Kidney capillary endothelial cell (primary cell): ENCODE measurements at places on chromosomes 4 and X.

DNA sequence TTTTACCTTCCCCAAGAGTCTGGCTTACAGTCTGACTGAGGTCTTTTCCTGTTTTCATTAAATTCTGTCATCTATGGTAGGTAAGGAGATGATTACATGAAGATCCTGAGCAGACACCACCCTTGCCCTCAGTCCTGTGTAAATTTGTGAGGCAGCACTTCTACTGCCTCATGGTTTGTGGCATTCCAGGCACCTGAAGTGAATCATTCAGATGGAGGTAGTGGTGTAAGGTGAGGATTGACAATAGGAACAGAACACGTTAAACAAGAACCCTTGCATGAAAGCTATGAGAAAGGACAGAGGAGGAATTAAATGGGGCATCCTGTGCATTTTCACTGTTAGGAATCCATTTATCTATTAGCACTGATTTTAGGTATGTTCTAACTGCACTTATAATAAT lies 618.6 kb downstream of the TLL1 start:
- DNase-seq: no peak

DNA sequence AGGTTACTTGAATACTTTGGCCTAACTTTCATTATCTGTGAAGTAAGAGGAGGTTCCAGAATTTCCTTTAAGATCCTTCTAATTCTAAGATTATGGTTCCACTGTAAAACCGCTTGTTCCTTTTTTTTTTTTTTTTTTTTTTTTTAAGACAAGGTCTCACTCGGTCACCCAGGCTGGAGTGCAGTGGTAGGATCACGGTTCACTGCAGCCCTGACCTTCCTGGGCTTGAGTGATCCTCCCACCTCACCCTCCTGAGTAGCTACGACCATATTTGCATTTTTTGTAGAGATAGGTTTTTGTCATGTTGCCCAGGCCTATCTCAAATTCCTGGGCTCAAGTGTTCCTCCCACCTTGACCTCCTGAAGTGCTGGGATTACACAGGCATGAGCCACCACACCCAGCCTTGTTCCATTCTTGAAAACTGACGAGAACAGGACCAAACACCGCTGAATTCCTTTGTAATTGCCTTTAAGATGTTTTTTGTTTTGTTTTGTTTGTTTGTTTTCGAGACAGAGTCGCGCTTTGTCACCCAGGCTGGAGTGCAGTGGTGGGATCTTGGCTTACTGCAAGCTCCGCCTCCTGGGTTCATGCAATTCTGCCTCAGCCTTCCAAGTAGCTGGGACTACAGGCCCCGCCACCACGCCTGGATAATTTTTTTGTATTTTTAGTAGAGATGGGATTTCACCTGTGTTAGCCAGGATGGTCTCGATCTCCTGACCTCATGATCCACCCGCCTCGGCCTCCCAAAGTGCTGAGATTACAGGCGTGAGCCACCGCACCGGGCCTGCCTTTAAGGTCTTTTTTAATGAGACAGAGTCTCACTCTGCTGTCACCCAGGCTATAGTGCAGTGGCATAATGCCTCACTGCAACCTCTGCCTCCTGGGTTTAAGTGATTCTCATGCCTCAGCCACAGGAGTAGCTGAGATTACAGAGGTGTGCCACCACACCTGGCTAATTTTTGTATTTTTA lies 6.8 kb downstream of the PDS5A start:
- no peak for DNase-seq

DNA sequence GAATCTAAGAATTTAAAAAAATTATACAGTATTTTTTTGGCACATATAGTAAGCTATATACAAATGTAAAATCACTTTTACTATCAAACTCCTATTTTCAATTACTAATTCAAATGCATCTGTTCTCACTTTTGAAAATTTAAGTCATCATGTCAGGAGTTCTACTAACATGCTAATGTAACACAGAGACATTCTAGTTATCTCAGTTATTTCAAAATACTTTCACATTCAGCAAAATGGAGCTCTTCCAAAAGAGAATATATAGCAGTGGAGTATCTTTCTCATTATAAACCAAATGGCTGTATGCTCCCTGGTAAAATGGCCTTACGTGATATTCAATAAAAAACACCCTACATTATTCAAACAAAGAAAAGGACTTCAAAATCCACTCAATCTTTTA lies 42.3 kb downstream of the RFC1 start:
- no peak for DNase-seq

DNA sequence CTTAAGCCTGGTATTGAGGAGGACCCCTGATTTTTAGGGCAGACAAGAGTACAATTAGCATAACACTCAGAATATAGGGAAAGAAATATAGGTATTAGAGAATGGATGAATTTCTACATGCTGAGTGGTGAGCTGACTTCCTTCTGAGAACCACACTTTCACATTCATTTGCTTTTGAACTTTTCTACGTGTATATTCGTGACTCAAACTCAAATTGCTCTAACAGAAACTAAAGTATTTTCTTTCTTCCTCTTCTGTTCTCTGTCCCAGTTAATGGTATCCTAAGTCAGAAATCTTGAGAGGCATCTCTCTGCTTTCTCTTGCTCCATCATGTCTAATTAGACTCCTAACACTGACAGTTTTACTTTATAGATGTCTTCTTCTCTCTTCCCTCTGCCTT lies 103.2 kb upstream of the CITED1 start:
- DNase-seq: no peak

- DNase-seq: no peak
Observed at GRCh38 chr4:134298313-134298712, 96.7 kb upstream of the PABPC4L start.

DNA sequence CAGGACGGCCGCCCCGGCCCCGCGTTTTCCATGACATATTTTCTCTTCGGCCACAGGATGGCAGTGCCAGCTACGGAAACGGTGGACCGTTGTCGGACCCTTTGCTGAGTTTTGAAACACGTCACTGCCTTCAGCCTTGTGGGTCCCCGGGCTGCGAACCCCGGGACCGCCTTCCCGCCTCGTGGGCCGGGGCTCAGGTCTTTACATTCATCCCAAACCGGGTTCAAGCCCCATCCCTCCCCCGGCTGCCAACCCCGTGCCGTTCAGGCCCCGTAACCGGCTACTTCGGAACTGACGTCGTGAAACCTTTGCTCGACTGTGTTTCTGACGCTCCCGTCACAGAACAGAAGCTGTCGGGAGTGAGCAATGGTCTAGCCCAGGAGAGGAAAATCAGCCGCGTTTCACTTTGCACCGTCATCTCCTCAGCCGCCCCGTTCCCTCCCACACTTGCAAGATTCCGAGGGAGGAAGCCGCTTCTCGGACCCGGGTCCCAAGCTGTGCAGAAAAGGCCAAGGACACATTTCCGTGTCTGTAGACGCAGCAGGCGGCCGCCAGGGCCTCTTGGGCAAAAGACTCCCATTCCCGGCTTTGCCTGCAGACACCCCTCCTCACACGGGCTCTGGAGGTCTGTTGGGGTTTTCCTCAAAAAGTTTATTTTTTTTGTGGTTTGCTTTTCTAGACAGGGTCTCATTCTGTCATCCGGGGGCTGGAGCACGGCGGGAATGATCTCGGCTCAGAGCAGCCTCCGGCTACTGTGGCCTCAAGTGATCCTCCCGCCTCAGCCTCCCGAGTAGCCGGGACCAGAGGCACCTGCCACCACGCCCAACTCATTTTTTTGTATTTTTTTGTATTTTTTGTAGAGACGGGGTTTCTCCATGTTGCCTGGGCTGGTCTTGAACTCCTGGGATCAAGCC lies 41.4 kb upstream of the PPP2R3B start:
- DNase-seq: peak; percentile 30

DNA sequence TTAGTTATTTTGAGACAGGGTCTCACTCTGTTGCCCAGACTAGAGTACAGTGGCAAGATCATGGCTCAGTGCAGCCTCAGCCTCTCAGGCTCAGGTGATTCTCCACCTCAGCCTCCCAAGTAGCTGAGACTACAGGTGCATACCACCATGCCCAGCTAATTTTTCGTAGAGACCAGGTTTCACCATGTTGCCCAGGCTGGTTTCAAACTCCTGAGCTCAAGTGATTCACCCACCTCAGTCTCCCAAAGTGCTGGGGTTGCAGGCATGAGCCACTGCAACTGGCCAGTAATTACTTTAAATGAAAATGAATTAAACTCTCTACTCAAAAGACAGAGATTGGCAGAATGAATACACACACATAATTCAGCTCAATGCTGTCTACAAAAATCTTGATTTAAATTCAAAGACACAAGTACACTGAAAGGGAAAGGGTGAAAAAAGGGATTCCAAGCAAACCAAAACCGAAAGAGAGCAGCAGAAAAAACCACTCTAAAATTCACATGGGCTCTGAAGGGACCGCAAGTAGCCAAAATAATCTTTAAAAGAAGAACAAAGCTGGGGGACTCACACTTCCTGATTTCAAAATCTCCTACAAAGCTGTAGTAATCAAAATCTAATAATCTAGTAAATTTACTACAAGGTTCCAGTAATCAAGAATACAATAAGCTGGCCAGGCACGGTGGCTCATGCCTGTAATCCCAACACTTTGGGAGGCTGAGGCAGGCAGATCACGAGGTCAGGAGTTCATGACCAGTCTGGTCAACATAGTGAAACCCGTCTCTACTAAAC lies 11.8 kb upstream of the SPON2 start:
- no peak for DNase-seq

DNA sequence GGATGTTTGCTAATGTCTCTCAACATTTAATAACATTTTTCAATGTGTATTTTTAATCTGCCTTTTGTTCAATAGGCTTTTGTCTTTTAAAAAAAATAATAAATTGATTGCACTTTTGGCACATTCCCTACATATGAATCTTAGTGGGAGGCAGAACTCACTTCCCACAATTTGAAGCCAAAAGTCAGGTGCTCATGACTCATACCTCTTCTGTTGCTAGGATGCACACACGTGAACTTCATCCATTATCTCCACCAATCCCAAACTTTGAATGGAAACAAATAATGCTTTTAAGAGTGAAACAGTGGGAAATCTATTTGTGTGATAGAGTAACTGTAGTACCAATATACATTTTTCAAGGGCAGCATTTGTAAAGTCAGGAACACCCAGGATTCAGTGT lies 260.5 kb downstream of the IQCM start:
- DNase-seq: no peak

DNA sequence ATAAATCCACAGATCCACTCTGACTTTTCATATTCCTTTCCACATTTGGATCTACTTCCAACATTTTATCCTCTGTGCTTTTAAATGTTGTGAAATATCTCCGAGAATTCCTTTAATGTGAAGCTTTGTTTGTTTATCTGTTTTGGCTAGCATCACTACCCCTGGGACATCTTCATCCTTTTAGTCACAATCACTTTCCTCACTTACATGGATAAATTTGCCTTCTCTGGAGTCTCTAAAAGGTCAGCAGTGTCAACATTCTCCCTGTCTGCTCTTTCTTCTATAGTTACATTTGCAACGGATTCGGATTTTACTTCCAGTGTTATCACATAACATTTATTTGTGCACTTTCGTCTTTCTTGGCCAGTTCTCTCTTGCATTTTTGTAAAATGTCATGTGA lies 34.2 kb upstream of the LRAT start:
- no peak for DNase-seq

DNA sequence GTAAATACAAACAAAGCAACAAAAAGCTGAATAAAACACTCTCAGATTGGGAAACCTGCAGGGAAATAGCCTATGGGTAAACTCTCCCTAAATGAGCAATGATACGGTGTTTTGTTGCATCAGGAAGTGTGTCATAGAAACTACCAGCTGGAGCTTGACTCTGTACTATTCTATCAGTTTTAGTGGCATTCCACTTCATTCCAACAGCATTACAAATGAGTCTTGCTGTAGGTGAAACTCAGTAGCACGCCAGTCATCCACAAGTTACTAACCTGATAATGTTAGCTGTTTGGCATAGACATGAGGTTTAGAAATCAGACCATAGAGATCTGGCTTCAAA lies 24.9 kb downstream of the FGFBP1 start:
- peak; percentile 93 for DNase-seq

DNA sequence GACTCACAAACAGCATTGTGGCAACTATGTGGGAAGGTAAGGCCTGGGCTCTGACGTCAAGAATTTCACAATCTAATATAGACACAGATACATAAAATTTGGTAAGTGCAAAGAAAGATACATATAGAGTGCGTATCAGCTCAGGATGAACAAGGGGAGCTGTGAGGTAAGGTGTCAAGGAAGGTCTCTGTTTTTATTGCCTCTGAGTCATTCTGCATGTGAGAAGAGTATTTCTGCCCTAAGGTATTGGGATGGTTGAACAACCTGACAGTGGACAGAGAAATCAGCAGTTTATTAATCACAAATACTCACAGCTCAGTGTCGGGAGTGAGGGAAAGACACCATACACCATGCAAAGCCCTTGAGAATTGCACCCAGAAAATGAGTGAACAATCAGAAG lies 89.8 kb downstream of the COMMD8 start:
- no peak for DNase-seq

DNA sequence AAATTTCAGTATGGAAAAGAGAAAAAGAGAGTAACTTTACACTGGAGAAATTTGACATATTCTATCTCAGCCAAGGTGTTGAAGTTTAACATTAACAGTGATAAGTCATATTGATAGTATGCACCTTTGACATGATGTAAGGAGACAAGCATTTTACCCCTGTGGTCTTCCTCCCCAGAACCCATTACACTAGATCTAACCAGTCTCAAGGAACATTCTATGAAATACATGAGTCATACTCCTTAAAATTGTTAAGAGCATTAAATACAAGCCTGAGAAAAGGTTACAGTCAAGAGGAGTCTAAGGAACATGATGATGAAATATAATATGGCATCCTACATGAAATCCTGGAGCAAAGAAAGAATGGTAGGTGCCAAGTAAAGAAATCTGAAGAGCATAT lies 1151.3 kb upstream of the IGFBP7 start:
- no peak for DNase-seq

- DNase-seq: no peak
Observed at GRCh38 chr4:2619459-2619858, 83.0 kb downstream of the FAM193A start.

GRCh38 chr4:47526281-47526680 lies 41.2 kb downstream of the ATP10D start:
- DNase-seq: no peak

DNA sequence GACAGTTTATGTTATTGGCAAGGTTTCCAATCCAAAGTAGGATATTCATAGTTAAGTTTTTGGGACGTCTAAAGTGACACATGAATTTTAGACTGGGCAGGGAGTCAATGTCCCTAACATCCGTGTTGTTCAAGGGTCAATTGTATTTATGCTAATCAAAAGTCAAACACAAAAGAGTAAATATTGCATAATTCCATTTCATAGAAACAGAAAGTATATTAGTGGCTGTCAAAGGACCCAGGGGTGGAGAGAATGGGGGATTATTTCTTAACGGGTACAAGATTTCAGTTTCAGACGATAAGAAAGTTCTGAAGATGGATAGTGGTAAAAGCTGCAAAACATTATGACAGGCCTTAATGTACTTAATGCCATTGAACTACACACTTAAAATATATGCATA lies 971.8 kb upstream of the AGA start:
- DNase-seq: no peak

DNA sequence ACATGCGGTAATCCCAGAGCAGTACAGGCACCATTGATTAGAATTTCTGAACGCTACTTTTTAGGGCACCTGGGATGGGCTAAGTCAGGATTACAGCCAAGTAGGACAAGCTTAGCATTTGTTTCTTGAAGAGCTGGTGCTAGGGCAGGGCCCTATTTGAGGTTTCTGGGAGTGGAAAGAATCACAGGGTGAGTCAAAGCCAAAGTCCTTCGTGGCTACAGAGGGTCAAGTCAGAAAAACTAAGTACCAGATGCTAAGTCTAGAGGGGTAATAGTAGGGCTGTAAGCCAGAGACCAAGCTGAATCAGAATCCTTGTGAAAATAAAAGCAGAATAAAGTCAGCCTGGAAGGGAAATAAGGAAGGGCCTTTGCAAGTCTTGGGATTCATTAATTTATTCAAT lies 448.6 kb downstream of the ZIC3 start:
- DNase-seq: no peak
